Amniotic stem cell (primary cell): ENCODE measurements at places on chromosomes 2 and 18.

GRCh38 chr2:102092535-102092934, 50.0 kb upstream of the IL1R1 start:
- DNase-seq = no peak

DNA sequence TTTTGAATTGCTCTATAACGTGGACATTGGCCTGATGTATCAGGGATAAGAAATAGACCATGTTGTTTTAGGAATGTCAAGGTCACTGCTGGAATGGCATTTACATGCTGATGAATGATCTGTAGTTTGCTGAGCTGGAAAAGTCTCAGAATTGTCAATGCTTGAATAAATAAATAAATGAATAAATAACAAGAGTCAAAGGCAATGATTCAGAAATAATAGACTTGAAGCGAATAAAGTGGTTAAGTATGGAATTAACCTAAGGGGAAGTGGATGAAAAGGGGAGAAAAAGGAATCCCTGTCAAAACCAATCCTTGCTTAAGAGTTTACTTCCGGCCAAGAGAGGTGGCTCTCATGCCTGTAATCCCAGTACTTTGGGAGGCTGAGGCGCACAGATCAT, 1620.0 kb downstream of the SUCLG1 start:
- no peak for DNase-seq

- no peak for DNase-seq
These were observed 31.1 kb downstream of the NAB1 start for GRCh38 chr2:190679813-190680591.

DNA sequence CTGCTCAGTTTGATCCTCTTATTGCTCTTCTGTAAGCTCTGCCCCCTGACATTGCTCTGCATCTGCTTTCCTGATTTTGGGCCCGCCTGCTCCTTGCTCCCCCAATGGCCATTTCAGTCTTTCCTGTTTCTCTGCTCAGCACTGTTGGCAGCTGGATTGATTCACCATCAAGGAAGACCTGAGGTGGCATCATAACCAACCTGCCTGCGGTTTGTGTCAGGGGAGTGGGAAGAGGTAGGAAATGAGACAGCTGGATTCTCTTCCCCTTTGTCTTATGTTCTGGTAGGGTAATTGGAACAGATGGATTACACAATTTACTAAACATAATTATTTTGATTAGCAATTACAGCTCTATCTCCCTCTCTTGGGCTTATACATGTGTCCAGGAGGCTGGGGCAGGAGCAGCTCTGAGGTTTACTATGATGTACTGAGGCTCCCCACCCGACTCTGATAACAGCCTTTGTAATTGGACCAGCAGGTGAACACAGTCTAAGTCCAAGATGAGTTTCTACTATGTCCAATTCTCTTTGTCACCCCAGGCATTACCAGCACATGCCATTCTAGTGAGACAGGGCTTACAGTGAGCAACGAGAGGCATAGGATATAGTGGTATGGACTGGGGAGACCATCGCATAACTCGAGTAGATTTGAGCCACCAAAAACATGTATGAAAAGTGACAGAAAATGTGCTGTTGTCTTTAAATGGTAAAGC, 151.8 kb upstream of the MMADHC start:
- DNase-seq = no peak

DNA sequence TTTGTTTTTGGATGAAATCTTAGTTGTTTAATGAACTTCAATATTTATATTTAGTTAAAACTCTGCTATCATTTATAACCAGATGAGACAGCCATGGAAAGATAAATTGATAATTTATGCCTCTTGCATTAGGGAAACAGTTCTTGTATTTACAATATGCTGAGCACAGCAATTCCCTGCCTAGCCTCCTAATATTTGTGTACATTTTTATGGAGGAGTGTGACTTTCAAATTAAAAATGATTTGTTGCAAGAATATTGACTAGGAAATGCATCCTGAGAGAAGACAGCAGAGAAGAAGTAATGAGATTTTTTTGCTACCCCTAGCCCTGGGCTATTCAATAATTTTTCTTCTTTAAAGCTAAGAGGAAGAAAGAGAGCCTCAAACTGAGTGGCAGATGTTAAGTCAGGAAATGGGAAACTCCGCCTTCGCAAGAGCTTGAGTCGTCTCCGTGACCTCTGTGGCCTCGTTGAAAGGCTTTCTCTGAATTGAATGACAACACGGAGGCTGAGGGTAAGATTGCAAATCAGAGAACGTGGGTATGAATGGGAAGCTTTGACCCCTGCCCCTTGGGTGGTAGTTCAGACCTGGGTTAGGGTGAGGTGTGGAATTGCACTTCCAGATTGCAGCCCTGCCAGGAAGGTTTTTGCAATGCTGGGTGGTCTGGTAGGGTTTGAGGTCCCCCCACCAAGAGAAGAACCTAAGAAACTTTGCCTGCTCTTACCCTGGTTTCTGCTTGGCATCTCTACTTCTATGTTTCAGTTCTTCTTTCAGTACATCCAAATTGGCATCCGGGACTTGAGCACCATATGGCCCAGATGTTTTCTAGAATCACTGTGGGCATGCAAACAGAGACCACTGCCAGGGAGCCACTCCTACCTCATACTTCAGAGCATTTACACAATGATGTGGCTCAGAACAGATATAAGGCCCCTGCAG, 210.3 kb upstream of the RBMS1 start:
- no peak for DNase-seq

- DNase-seq = no peak
These were observed 78.6 kb downstream of the EPB41L5 start for GRCh38 chr2:120091436-120091835.

DNA sequence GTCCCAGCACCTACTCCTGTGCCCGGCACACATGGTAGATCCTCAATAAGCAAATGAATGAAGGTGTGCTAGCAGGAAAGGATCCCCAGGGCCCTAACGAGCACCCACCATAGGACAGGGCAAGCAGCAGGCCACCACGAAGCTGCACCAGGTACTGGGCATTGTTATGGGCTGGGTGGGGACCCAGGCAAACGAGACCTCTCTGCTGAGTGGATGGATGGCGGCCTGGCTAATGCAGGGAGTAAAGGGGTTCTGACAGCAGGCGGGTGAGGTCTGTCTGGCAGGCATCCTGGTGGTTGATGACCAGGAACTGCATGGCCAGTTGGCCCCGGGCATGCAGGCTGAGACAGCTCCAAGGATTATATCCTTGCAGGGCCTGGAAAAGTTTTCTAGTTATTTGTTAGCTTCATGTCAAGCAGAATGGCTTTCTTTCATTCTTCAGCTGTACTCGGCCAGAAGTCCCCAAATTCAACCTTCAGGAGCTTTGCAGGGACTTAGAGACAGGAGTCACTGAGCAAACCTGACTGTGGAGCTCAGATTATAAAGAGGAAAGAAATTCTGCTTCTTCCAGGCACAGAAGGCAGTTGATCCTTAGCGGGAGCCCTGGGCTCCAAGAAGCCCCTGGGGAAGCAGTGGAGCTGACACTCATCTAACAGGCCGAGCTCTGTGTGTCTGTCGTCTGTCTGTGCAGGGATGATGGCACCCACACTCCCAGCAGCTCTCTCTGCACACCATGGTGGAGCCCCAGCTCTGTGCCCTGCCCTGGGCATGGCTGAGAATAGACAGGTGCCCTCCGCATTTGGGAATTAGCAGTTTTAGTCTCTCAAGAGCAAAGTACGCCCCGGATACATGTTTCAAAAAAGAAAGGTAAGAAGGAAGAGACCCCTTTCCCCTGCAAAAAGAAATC, 51.2 kb downstream of the SDC1 start:
- DNase-seq = no peak

DNA sequence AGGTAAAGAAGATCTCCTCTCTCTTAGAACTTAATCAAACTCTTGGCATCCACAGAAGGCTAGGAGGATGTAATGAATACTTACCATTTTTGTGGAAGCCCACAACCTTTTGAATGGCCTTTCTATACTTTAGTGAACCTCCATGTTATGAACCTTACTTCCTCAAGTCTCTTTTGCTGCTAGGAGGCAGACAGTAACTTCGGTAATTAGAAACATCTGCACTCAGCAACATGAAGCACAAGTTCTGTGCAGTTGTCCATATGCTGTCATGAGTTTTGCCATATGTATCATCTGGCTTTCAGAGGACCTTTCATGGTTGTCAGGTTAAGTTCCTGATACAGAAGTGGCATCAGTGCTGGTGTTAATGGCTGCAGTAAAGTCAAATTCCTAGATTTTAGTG, 50.4 kb downstream of the PDK1 start:
- DNase-seq = no peak

GRCh38 chr2:98374286-98374685, 28.0 kb downstream of the CNGA3 start:
- DNase-seq = no peak

GRCh38 chr2:24809316-24810007, 16.2 kb downstream of the CENPO start:
- DNase-seq = no peak

DNA sequence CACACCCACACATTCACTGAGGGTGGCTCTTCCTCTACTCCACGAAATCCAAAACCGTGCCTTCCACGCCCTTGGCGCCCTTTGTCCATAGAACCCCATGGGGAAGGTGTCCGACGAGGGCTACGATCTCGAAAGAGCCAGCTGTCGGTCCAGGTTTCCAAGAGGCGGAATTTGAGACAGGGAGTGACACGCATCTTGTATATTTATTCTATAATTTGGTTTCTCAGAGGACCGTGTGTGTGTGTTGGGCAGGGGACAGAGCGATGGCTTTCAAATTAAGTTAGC, 726 bp downstream of the C2orf69 start:
- DNase-seq = no peak

DNA sequence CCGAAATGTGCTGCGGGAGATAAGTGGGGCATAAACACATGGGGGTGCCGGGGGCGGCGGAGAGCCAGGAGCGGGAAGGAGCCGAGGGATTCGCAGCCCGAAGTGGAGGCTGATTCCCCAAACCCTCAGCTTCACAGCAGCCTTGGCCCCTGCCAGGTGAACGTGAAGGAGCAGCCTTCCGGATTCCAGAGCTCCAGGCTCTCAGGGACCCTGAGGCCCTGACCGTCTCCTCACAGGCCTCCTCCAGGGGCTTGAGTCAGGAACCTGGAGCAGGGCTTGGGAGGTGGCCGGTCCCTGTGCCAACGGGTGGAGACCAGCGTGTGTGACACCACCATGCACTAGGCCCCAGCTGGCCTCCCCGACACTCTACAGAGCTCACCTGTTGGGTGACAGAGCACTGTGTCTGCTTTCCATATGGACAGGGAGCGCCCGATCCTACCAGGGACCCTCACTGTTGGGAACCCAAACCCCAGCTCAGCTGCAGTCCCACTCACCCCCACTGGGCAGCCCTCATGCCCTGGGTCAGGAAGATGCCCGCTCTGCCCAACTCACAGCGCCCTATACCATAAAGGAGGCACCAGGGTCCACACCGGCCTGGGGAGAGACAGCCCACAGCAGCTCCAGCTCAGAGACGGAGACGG, 117.6 kb upstream of the OTOS start:
- DNase-seq = no peak

DNA sequence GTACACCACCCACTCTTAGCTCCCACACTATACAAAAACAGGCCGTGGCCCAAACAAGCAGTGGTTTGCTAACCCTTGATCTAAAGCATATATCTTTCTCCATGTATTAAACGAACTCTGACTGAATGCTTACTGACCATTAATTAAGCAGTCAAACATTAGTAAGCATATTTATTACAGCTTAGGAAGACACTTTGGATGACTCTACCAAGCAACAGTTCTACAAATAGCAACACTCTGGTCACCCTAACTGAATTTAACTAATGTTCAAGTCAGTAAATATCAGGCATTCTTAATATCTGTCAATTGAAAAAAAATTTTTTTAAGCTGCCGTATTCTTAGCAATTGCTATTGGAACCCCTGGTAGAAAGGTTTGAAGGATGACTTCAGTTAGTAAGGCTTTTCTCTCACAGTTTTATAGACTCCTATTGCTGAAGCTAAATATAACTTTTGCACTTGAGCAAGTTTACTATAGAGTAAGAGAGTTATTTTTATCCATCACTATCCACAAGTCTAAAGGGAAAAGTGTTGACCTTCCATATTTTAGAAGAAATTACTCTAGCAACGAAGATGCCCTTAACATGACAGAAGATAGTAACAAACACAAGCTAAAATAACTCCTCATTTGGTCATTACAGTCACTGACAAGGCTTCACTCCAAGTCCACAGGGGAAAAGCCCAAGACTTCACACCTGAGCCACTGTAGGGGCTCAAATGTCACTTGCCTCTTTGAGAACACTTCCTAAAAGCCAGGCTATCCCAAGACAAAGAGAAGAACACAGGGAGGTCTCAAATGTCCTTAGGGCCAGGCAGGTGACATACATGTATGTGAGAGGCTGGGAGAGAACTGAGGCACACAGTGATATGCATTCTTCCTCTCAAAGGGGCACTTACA, 74.4 kb downstream of the RTN4 start:
- DNase-seq = no peak

DNA sequence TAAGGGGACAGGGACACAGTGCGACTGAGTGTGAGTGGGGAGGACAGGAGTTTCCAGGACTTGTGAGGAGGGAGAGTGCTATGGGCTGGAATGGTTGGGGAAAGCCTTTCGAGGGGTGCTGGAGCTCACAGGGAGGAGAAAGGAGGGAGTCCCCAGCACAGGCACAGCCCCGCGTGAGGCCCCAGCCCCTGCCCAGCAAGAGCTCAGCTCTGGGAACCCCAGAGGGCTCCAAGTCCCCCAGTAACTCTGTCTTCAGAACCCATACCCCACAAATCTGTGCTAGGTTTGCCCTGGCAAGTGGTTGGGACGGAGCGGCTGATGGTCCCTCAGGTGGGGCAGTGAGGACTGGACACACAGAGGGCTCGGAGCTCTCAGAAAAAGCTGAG, 75.4 kb downstream of the SFXN5 start:
- DNase-seq = no peak

DNA sequence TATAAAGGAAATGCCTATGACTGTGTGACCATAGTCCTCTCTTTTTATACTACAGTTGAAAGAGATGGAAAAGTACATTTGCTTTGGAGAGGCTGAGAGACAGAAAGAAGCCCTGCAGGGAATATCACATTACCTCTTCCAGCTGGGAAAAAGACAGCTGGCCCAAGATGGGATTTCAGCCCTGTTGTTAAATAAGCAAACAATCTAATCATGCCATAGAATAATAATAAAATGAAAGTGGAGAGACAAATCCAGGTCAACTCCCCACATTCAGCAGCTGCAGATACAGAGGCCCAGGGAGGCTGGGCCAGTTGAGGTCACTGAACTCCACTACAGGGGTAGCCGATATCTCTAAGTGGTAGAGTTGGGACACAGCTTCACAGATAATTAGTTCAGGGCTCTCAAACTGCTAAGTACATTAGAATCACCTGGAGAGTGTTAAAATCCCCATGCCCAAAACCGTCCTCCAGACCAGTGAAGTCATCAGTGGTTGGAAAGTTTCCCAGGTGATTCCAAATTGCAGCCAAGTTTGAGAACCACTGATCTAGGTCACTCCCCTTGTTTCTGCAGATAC, 81.9 kb downstream of the MOGAT1 start:
- no peak for DNase-seq

GRCh38 chr2:167875529-167875928, 371.9 kb downstream of the STK39 start:
- DNase-seq = no peak

DNA sequence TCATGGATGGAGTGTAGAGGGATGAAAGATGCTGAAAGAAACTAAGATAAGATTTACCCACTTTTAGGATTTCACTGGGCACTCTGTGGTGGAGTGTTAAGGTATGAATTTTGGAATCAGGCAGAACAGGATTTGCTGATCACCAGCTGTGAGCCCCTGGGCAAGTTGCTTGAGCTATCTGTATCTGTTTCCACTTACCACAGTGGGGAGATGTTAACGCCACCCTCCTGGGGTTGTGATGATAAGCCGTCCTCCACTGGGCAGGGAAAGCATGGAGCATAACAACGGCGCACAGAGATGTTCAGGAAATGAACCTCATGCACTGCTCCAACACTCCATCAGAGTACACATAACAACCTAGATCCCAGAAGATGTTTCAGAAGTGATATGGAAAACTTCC, 160.6 kb downstream of the MTCL1 start:
- DNase-seq = no peak

- no peak for DNase-seq
These were observed 35.2 kb downstream of the MTERF4 start for GRCh38 chr2:241066893-241067341.
